ENCODE measurements at places on chromosomes 5 and 9. TPM values are rescaled to one million over a fixed set of nuclear protein-coding genes. Genes with fewer than 3 reads are reported as not detected.

The GRIN3A gene
- not detected for total RNA-seq

The AQP7 gene
- not detected for total RNA-seq

The SLC6A18 gene
- not detected for total RNA-seq

The IL4 gene
- total RNA-seq, result not detected

The ROR2 gene
- total RNA-seq, result not detected

The RANBP6 gene
- total RNA-seq, result 18.5 TPM

The RNF183 gene
- not detected for total RNA-seq

The PCDHB13 gene
- total RNA-seq, result 2.9 TPM

The PHF24 gene
- total RNA-seq, result not detected

The VAV2 gene
- total RNA-seq, result 13.3 TPM

The ZDHHC11 gene
- total RNA-seq, result 15.5 TPM

The SERF1A gene
- total RNA-seq, result 17.8 TPM

The ABITRAM gene
- 10.1 TPM for total RNA-seq

The PCDHGB6 gene
- 0.80 TPM for total RNA-seq

The JAK2 gene
- 3.8 TPM for total RNA-seq

The MORN5 gene
- not detected for total RNA-seq

The MATR3 gene
- total RNA-seq, result 244 TPM

The CYLC2 gene
- not detected for total RNA-seq
